CD8-positive, alpha-beta memory T cell (primary cell): ENCODE measurements at places on chromosomes 3 and 15.

DNA sequence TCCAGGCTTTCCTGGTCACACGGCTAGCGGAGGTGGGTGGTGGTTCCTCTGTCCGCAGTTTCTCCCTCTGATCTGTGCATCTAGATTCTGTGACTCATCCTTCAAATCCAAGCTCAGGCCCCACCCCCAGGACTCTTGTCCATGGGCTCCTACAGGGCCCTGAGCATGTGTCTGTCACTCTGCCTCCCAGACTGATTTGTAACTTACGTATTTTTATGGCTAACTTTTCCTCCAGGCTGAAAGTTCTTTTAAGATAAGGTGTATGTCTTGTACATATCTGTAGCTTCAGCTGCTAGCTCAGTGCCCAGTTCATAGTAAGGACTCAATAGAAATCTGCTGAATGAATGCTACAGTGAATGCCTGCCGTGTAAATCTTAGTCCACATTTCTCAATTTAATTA lies 8.0 kb downstream of the ESYT3 start:
- no peak for DNase-seq

GRCh38 chr15:38528294-38528693 lies 36.3 kb downstream of the RASGRP1 start:
- no peak for DNase-seq

GRCh38 chr15:34780725-34781124 lies 14.6 kb downstream of the ACTC1 start:
- DNase-seq, result no peak

DNA sequence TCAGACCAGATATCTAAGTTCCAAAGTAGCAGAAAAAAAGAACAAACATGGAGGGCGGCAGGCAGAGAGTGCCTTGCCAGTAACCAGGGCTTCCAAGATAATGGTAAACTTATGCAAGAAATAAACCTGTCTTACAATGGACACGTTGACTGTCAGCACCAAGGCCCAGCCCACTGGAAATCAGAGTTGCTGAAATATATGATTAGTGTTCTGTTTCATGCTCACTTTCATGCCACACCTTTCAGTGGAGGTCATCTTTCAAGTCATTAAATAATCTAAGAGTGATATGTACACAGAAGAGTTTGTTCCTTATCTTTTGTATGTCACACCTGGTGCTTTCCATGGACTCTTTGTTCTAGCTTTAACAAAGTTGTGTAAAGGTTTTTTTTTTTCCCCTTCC lies 358.1 kb downstream of the MECOM start:
- DNase-seq, result no peak

DNA sequence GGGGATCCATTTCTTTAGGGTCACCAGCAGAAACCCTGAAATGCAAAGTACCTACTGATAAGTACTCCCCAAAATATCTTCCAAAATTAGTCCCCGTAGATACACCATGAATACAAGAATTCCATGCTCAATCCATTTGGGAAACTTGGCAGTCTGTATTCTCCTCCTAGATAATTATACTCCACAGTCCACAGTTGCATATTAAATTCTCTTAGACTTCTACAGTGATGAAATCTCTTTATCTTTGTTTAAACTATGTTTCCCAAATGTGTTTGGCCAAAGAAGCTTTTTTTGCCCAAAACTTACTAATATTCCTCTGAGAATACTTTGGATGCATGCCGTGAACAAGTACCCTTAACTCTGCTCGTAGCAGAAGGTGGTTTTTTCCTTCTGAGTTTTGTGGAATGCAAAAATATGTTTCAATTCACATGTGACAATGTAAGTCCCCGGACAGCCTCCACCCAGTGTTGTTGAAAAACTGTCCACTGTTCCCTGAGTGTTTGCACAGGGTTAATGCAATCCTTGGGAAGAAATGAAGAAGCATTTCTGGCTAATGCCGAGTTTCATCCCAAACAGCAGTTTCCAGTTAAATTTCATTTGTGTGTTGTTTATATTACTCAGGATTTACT lies 126.7 kb downstream of the ARNT2 start:
- no peak for DNase-seq

DNA sequence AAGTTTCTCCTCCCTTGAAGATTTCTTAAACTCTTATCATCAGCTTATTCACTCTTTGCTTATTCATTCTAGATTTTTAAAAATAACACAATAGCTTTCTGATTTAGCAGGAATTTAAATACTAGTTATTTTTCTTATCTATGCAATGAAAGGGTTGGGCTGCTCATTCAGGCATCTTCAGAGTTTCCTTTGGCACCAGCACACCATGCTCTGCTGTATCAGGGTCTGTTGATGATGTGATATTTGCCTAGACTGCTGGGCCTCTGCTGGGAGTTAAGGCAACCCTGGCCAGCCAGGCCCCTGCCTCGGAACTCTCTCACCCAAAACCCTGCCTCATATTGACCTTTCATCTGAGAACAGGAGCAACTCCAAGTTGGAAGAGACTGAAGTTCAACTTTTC lies 35.0 kb downstream of the DRD3 start:
- DNase-seq, result no peak
